PC-9 (cell line): ENCODE measurements at places on chromosomes 16 and 17. TPM values are rescaled to one million over a fixed set of nuclear protein-coding genes. Genes with fewer than 3 reads are reported as not detected.

GRCh38 chr17:77842528-77843147 is 115.9 kb upstream of the TNRC6C start:
- H3K27ac ChIP-seq: no peak overlapping the region
- DNase-seq: no peak
- H3K27me3 ChIP-seq: peaks cover 66% of the 10 kb centered on the region
- H3K4me3 ChIP-seq: no peak overlapping the region
- no peaks in the 10 kb centered on the region for H3K36me3 ChIP-seq

CA10 gene
- total RNA-seq: not detected in 2 replicates

- H3K27ac ChIP-seq: no peak overlapping the region
- no peaks in the 10 kb centered on the region for H3K27me3 ChIP-seq
- H3K4me1 ChIP-seq: no peaks in the 10 kb centered on the region
- no peaks in the 10 kb centered on the region for H3K36me3 ChIP-seq
These were observed 64.4 kb upstream of the CLEC18A start for GRCh38 chr16:69886726-69887125.

- H3K27me3 ChIP-seq: no peaks in the 10 kb centered on the region
- no peak overlapping the region for H3K4me3 ChIP-seq
- H3K36me3 ChIP-seq: no peaks in the 10 kb centered on the region; the same call in 1 of the 2 replicates
- H3K27ac ChIP-seq: no peak overlapping the region
- DNase-seq: no peak
These were observed 116.5 kb downstream of the CLEC16A start for GRCh38 chr16:11060842-11061241.

FBXW10 gene
- total RNA-seq: 5.3 and 6.1 TPM in 2 replicates

- DNase-seq: no peak
- peaks cover 18% of the 10 kb centered on the region; the same call in 1 of the 2 replicates for H3K4me1 ChIP-seq
- H3K36me3 ChIP-seq: no peaks in the 10 kb centered on the region
- H3K27me3 ChIP-seq: no peaks in the 10 kb centered on the region
- peak overlapping the region; percentile 98 for H3K4me3 ChIP-seq
- H3K27ac ChIP-seq: peak overlapping the region; percentile 64
These were observed 858 bp upstream of the TELO2 start for GRCh38 chr16:1492082-1492922.

DNA sequence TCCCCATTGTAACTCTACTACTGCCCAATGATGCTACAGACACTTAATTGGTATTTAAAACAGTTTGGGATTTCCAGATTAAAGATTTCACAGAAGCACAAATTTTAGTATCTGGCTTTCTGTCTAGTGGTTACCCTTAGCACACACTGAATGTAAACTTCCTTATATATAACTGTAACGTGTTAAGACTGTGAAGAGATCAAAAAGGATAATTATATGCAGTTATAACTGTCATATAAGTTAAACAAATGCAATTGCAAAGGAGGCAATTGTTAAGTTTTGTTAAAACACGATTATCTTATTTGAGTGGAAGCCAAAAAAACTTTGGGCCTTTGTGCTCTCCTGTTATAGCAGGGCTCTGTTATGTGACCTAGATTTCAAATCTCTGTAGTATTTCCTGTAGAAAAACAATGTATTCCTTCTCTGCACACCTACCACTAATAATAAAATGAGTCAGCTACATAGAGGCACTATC is 147.9 kb downstream of the STXBP4 start:
- no peak for DNase-seq
- H3K4me3 ChIP-seq: no peak overlapping the region
- no peaks in the 10 kb centered on the region for H3K4me1 ChIP-seq
- H3K27ac ChIP-seq: no peak overlapping the region

- no peak for DNase-seq
- no peaks in the 10 kb centered on the region for H3K27me3 ChIP-seq
- no peak overlapping the region for H3K27ac ChIP-seq
- no peak overlapping the region for H3K4me3 ChIP-seq
These were observed 11.1 kb upstream of the CCL5 start for GRCh38 chr17:35891269-35891668.

- peaks cover 11% of the 10 kb centered on the region for H3K4me1 ChIP-seq
- peak; percentile 89 for DNase-seq
- no peak overlapping the region for H3K27ac ChIP-seq
- H3K36me3 ChIP-seq: 0 out of 2 replicates have a peak, but pooled peaks cover 7% of the 10 kb centered on the region
- no peaks in the 10 kb centered on the region for H3K27me3 ChIP-seq
- no peak overlapping the region for H3K4me3 ChIP-seq
These were observed 11.0 kb downstream of the CYB561 start for GRCh38 chr17:63434951-63435571.

DNA sequence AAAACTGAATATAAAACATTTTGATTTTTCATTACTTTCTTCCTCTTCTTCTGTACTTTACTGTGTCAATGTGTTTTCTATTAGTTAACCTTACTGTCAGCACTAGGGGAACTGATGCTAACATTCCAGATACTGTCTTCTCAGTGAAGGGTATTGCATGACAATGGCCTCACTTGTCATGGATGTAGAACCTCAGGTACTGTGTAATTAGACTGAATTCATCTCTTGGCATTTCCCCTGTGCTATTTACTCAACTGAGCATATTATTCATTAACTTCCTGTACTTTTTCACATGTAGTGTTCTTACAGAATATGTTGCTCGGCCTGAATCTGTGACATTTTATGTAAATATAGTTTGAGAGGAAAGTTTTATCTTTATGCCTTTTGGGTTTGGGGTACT is 237.0 kb downstream of the CA10 start:
- H3K27me3 ChIP-seq: no peaks in the 10 kb centered on the region
- H3K4me1 ChIP-seq: no peaks in the 10 kb centered on the region
- no peak for DNase-seq
- no peak overlapping the region for H3K4me3 ChIP-seq
- no peak overlapping the region for H3K27ac ChIP-seq

TEKT5 gene
- 1.5 TPM in 1 of 2 replicates, not detected in the other for total RNA-seq

DNA sequence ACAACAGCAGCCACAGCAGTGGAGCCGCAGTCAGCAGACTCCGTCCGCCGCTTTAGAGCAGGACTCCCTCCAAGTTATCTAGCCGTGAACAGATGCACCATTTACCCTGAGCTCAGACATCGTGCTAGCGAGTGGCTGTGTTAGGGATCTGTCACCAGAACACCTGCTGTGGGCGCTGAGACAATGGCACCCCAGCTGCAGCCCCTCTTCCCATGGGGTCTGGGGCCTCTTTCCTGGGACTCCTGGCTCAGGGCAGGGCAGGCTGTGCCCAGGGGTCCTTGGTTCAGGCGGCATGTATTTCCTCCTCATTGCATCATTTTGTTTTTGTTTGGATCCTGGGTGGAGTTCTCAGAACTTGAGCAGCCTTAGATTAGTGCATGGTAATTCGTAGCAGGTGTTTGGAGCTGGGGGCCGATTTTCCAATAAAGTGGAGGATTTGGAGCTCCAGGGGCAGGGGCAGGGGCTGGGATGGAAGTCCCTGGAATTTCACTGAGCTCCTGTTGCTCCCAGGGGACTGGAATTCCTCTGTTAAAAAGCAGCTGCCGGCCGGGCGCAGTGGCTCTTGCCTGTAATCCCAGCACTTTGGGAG is 23.4 kb downstream of the NMRAL1 start:
- no peaks in the 10 kb centered on the region for H3K27me3 ChIP-seq
- no peak for DNase-seq
- peaks cover 13% of the 10 kb centered on the region; the same call in 1 of the 2 replicates for H3K36me3 ChIP-seq

- H3K27me3 ChIP-seq: no peaks in the 10 kb centered on the region
- H3K4me1 ChIP-seq: peaks cover 22% of the 10 kb centered on the region
- H3K36me3 ChIP-seq: no peaks in the 10 kb centered on the region
- no peak overlapping the region for H3K27ac ChIP-seq
- H3K4me3 ChIP-seq: no peak overlapping the region
These were observed 21.9 kb downstream of the USP7 start for GRCh38 chr16:8941718-8942344.

GRCh38 chr17:80673152-80673920 is 128.7 kb downstream of the RPTOR start:
- DNase-seq: no peak
- no peaks in the 10 kb centered on the region for H3K36me3 ChIP-seq
- H3K4me3 ChIP-seq: no peak overlapping the region
- no peaks in the 10 kb centered on the region for H3K27me3 ChIP-seq
- H3K27ac ChIP-seq: no peak overlapping the region

DNA sequence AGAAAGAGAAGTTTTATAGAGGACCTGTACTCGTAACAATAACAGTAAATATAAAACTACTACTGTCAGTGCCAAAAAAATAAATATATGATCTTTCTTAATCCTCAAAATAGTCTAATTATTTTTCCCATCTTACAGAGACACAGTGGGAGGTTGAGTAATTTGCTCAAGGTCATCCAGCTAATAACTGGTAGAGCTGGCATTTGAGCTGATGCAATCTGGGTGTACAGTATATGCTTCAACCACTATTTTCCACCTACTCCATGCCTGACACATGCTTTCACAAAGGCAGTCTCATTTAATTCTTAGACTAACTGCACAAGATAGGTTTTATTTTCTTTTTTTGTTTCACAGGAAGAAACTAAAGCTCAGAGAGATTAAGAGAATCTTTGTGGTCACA is 33.6 kb downstream of the PIGL start:
- peaks cover 8% of the 10 kb centered on the region for H3K4me1 ChIP-seq
- no peak overlapping the region for H3K4me3 ChIP-seq
- no peaks in the 10 kb centered on the region for H3K36me3 ChIP-seq
- DNase-seq: no peak
- no peaks in the 10 kb centered on the region for H3K27me3 ChIP-seq

GRCh38 chr16:28096983-28097899 is 33.7 kb upstream of the GSG1L start:
- H3K36me3 ChIP-seq: 0 out of 2 replicates have a peak, but pooled peaks cover 17% of the 10 kb centered on the region
- peaks cover 16% of the 10 kb centered on the region for H3K4me1 ChIP-seq
- no peak overlapping the region for H3K27ac ChIP-seq
- DNase-seq: no peak
- no peak overlapping the region for H3K4me3 ChIP-seq

- H3K36me3 ChIP-seq: 0 out of 2 replicates have a peak, but pooled peaks cover 2% of the 10 kb centered on the region
- no peak overlapping the region for H3K27ac ChIP-seq
- no peak for DNase-seq
- no peak overlapping the region for H3K4me3 ChIP-seq
These were observed 4.6 kb upstream of the ATP2A1 start for GRCh38 chr16:28873543-28874201.

- no peak for DNase-seq
- H3K27me3 ChIP-seq: no peaks in the 10 kb centered on the region
- H3K4me1 ChIP-seq: peaks cover 7% of the 10 kb centered on the region
- H3K4me3 ChIP-seq: no peak overlapping the region
- H3K36me3 ChIP-seq: no peaks in the 10 kb centered on the region
- H3K27ac ChIP-seq: no peak overlapping the region
These were observed 8.5 kb upstream of the PDP2 start for GRCh38 chr16:66871840-66872239.

DNA sequence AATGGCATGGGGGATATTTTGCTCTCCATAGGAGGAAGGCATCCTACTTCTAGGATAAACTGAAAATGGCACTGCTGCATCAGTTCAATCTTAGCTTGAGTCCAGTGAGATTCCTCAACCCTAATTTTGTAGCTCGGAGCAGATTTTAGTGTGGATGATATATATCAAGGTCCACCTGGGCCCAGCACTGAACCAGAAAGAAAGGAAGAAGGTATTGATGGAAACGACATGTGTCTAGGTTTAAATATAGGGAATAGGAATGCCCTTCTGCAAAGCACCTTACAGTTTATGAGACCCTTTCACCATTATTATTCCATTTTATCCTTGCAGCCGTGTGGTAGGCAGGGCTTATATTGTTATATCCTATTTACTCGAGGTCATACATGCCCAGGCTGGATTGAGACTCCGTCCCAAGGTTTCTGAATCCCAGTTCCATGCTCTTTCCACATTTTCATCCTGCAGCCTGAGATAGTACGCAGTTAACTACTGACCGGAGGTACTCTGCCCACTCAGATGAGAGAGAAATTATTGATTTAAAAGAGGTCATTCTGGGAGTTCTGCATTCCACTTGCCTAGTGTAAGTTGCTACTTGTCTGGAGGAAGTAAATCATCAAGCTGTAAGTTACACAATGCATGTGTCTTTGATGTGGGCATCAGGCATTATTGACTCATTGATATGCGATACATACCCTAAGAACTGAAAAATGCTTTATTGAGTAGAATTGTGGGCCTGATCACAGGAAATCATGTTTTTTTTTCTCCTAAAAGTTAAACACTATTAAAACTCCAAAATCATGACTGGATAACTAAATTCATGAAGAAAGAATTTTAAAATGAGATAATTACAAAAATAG is 10.1 kb downstream of the KRT39 start:
- H3K4me3 ChIP-seq: peak overlapping the region; percentile 33; the same call in 1 of the 2 replicates
- peak; percentile 33 for DNase-seq
- no peaks in the 10 kb centered on the region for H3K36me3 ChIP-seq
- H3K4me1 ChIP-seq: peaks cover 85% of the 10 kb centered on the region
- no peaks in the 10 kb centered on the region for H3K27me3 ChIP-seq
